H9 (cell line): ENCODE measurements at places on chromosomes 16 and 17. TPM values are rescaled to one million over a fixed set of nuclear protein-coding genes. Genes with fewer than 3 reads are reported as not detected.

MCRIP1 gene
- total RNA-seq = 117 and 118 TPM in 2 replicates

PRKCA gene
- total RNA-seq = 9.9 and 10.5 TPM in 2 replicates

GRCh38 chr16:11972128-11972527 lies 4.4 kb upstream of the SNX29 start:
- no peak overlapping the region for H3K27ac ChIP-seq
- H3K4me3 ChIP-seq = no peak overlapping the region
- no peaks in the 10 kb centered on the region for H3K4me1 ChIP-seq
- peaks cover 10% of the 10 kb centered on the region; the same call in 1 of the 2 replicates for H3K36me3 ChIP-seq

- H3K4me3 ChIP-seq = no peak overlapping the region
- DNase-seq = no peak
- no peaks in the 10 kb centered on the region for H3K36me3 ChIP-seq
- no peaks in the 10 kb centered on the region for H3K27me3 ChIP-seq
- H3K27ac ChIP-seq = no peak overlapping the region
These were observed 503.2 kb downstream of the TMEM114 start for GRCh38 chr16:8087146-8087545.

TOM1L1 gene
- total RNA-seq = 43.4 and 44.6 TPM in 2 replicates

GRCh38 chr16:58462997-58463941 lies 36.7 kb upstream of the NDRG4 start:
- H3K4me1 ChIP-seq = no peaks in the 10 kb centered on the region
- no peaks in the 10 kb centered on the region; the same call in 2 of the 3 replicates for H3K36me3 ChIP-seq
- H3K27me3 ChIP-seq = peaks cover 23% of the 10 kb centered on the region; the same call in 1 of the 2 replicates
- no peak overlapping the region for H3K27ac ChIP-seq

DNA sequence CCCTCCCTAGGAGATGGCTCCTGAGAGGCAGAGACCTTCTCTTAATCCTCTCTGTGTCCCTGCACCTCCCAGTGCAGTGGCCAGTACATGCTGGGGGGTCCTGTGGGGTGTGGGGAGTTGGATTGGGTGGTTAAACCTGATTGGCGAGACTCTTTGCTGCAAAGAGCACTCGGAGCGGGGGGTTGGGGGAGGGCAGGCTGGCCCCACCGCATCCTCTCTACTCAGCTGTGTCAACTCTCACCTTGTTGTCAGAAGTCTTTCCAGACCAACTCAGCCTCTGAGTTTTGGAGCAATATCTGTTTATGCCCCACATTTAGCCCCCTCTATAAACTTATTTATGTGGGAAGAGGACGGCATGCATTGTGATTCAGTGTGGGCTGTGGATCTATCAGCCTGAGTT lies 40.0 kb downstream of the SMARCE1 start:
- no peak overlapping the region for H3K4me3 ChIP-seq
- no peaks in the 10 kb centered on the region for H3K27me3 ChIP-seq
- DNase-seq = no peak
